Activated CD4-positive, alpha-beta T cell treated with anti-CD3 and anti-CD28 coated beads, Interleukin-2, amount 10 ng/mL, durations not matched to agents 7 days and 5 days (primary cell): ENCODE measurements at places on chromosomes 4 and X.

DNA sequence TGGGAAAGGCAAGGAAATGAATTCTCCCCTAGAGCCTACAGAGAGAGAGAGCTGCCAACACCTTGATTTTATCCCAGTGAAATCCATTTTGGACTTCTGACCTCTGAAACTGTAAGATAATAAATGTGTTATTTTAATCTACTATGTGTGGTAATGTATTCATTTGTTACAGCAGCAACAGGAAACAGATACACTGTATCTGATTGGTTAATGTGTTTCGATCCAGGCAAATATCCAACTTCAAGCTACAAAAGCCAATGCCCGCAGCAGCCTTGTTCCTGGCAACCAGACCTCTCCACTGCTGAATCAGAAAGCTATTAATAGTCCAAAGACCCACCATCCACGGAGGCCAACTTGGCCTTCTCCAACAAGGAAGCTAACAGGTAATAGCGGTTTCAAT lies 318.1 kb downstream of the PTTG2 start:
- no peak for DNase-seq

GRCh38 chrX:121876305-121876704 lies 828.9 kb downstream of the GLUD2 start:
- no peak for DNase-seq

DNA sequence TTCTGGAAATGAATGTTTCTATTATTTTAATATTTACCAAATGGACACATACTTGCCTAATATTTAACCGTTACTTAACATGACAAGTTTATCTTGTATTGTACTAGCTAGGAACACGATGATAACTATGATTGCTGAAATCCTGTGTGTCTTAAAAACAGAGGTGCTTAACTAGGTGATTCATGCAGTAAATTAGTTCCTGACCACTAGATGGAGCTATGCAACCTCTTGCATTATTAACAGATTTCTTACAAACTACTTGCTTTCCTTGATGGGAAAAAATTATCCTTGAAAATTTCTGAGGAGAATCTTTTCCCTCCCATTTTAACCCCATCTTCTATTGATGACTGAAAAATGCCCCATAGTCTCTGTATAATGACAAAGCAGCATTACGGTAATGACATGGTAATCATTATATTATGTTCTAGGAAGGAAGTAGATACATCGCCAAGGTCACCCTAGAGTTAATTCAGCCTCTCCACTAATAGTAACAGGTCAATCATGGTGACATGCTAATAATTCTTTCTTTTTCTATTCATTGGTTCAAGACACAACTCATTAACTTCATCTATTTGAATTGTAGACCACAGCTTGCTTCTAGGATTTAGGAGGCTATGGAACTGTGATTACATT lies 844.2 kb downstream of the RAPGEF2 start:
- no peak for DNase-seq

- DNase-seq = peak; percentile 58
Observed at GRCh38 chrX:153400146-153401132, 711 bp downstream of the PNMA6E start.

GRCh38 chrX:80014141-80014940 lies at the start of gene TBX22:
Gene TBX22 (plus strand): TSS chrX:80014753. CDS start chrX:80022270, 7,517 bp downstream.
- no peak for DNase-seq

- DNase-seq = no peak
Observed at GRCh38 chr4:101956068-101956825, 165.7 kb downstream of the BANK1 start.

- DNase-seq = no peak
Observed at GRCh38 chr4:109390115-109390768, 43.4 kb upstream of the SEC24B start.

GRCh38 chr4:89142691-89143669 lies 31.6 kb downstream of the TIGD2 start:
- DNase-seq = no peak

DNA sequence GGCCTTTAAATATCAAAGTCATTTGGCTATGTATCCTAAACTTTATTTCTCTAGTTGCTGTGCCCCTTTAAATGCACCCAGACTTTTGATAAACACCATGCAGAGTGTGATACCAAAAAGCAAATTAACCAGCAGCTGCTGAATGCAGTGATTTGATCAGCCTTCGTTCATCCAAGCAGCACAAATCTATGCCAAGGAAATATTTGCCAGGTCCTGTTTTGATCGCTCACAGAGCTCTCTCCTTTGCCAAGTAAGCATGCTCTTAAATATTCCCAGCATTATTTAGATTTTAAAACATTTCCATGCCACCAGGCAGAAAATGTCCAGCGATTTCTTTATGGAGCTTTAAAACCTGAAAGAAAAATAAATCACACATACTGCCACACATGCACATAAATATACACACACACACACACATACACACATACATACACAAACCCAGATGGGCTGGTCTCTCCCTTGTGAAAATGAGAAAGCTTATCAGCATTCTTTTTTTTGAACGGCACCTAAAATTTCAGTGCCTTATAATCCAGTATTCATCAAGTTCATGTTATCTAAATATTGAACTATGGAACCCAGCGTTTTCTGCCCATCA lies 35.7 kb downstream of the BTC start:
- DNase-seq = no peak

GRCh38 chrX:79156818-79157217 lies 12.3 kb downstream of the GPR174 start:
- DNase-seq = no peak

DNA sequence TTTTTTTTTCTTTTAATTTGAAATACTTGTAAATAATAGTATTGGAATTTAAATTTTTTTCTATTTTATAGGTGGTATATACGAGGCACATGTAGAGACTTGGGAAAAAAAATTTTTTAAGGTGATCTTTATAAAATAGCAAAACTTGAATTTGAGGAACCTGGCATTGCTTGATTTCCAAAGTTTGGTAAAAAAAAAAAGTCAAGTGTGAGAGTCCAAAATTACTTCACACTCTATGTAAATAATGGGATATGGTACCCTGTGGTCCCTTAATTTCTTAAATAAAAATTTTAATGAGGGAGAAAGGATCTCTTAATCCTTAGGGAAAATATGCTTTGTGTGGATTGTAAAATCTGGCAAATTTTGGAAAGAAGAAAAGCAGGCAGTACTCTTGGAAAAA lies 19.0 kb downstream of the SPRY1 start:
- DNase-seq = no peak

DNA sequence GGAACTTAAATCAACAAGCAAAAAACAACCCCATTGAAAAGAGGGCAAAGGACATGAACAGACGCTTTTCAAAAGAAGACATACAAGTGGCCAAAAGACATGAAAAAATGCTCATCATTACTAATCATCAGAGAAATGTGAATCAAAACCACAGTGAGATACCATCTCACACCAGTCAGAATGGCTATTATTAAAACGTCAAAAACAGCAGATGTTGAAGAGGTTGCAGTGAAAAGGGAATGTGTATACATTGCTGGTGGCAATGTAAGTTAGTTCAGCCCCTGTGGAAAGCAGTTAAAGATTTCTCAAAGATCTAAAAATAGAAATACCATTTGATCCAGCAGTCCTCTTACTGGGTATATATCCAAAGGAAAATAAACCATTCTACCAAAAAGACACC lies 22.6 kb downstream of the RTL9 start:
- no peak for DNase-seq

- DNase-seq = no peak
Observed at GRCh38 chr4:103786014-103786413, 66.2 kb upstream of the TACR3 start.

DNA sequence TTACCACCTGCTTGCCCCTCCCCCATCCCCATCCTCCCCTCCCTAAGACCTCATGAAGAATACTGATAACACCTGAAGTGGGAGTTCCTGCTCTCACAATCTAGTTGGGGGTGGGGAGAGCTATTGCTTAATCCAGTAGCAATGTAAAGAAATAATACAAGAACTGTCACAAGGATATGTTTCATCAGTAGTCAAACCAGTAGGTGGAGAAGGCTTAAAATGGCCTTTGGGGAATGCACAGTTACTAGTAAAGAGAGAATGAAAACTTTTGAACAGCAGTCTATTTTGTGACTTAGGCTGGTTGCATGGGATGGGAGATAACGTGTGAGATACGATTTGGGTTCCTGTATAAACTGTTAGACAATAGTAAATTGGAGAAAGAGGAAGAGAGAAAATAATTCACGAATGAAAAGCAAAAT lies 6.0 kb downstream of the GALNT7 start:
- no peak for DNase-seq

DNA sequence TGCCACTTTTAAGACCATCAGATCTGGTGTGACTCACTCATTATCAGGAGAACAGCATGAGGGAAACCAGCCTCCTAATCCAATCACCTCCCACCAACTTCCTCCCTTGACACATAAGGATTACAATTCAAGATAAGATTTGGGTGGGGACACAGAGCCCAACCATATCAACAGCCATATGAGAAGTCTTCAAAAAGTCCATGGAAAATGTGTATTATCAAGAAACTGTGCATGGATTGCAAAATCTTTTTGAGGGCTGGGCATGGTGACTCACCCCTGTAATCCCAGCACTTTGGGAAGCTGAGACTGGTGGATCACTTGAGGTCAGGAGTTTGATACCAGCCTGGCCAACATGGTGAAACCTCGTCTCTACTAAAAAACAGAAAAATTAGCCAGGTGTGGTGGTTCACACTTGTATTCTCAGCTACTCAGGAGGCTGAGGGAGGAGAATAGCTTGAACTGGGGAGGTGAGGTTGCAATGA lies 17.8 kb upstream of the RPL39 start:
- no peak for DNase-seq

DNA sequence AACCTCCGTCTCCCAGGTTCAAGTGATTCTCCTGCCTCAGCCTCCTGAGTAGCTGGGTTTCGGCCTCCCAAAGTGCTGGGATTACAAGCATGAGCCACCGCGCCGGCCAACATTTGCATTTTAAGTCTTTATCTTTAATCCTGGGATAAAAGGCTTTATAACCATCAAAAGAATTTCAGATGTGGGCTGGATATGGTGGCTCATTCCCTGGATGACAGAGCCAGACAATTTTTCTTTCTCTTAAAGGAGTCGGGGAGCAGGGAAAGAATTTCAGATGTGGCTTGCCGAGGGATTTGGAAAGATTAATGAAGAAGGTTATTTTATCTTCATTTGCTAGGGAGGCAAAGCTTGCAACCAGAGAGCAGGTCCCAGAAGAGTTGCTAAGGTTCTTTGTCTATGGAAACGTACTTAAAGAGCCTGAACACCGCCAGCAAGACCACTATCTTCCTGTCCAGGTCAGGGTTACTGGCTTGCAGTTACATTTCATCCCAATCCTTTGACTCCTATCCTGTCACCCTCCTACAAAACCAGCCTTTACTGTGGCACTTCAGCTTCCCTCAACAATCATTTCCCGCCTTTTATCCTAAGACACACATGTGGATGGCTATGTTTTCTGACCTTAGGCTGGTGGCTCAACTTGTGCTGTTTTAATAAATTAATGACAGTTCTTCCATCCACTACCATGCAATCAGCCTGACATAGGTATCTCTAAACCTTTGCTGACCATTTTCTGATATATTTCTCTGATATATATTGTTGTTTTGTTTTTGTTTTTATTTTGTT lies 3.9 kb upstream of the KLHL8 start:
- DNase-seq = no peak

GRCh38 chr4:54556587-54556986 lies 101.2 kb upstream of the KIT start:
- DNase-seq = no peak

DNA sequence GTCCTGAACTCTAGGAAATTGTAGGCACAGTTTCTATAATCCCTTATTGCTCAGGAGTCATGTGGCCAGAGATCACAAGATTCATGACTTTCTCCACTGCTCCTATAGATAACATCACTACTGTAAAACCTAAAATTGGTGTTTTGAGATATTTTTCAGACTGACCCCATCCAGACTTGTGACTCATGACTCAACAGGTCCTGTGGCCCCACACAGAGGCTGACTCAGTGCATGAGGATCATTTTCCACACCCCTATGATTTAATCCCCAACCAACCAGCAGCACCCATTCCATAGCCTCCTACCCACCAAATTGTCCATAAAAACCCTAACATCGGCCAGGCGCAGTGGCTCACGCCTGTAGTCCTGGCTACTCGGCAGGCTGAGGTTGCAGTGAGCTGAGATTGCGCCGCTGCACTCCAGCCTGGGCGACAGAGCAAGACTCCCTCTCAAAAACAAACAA lies 13.2 kb upstream of the XIAP start:
- DNase-seq = no peak

DNA sequence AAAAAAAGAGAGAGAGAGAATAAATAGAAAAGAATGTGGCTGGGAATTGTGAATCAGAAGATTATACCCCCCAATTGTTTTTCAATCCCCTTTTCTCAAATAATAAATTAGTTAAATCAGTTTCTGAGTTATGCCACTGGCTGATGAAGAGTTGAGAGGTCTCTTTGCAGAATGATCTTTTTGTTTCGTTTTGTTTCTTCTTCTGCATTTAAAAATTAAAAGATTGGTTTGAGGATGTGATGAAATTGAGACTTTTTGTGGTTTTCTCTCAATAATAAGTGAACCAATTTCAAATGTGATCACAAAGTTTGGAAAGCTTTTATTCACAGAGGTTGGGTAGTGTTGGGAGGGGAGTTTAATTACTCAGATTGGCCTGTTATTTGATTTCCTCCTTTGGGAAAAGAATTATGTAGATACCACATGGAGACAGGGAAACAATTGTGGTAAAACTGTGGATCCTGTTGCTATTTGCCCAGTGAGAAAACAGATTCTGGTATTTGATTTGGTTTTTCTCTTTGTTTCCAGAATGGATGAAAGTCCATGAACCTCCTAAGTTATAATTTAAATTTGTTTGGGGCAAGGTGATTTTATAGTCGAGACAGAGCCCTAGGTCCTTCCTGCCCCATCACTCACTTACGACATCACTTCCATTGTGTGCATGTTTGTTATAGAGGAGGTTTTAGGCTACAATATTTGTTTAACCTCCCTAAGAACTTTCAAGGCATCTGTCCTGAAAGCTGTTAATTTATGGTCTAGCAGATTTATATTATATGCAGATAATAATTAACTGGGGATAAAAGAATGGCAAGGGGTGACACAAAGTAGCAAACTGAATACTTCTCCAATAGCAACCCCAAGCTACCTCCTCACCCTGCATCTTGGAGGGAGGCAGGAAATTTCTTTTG lies 92.0 kb upstream of the BMPR1B start:
- DNase-seq = no peak

DNA sequence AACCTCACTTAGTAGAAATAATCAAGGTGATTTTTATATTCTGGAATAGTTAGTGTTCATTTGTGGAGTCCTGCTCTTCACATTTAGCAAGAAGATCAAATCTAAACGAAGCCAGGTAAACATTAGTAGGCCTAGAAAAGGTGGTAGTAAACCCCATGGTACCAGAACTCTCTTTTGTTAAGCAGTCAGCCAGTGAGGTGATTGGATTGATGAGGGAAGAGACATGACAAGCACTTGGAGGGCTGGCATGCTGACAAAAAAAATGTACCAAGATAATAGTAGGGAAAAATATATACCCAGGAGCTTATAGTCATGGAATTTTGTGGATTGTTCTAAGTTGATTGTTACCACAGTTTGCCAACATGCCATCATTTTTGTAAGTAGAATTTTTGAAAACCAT lies 163.8 kb downstream of the BANK1 start:
- no peak for DNase-seq

DNA sequence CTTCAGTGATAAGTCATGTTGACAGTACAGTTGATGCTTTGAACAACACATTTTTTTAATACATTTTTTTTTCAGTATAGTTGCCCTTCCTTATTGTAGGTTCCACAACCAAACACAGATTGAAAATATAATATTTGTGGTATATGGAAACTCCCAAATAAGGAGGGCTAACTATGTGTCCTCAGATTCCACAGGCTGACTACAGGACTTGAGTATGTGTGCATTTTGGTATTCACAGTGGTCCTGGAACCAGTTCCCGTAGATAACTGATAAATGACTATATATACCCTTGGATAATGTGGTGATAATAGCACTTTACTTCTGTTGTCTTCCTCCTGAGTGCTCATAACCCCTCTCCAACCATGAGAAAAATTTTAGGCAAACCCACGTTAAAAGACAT lies 111.6 kb upstream of the NUDT6 start:
- DNase-seq = no peak
